ENCODE measurements at places on chromosomes 16 and 17.

GRCh38 chr17:76645481-76645880, 1.9 kb upstream of the ST6GALNAC1 start:
- no peak for DNase-seq

GRCh38 chr17:57444682-57445450, 188.5 kb downstream of the MSI2 start:
- no peak for DNase-seq

GRCh38 chr17:73027130-73027741, 65.3 kb downstream of the SLC39A11 start:
- peak; percentile 73 for DNase-seq

DNA sequence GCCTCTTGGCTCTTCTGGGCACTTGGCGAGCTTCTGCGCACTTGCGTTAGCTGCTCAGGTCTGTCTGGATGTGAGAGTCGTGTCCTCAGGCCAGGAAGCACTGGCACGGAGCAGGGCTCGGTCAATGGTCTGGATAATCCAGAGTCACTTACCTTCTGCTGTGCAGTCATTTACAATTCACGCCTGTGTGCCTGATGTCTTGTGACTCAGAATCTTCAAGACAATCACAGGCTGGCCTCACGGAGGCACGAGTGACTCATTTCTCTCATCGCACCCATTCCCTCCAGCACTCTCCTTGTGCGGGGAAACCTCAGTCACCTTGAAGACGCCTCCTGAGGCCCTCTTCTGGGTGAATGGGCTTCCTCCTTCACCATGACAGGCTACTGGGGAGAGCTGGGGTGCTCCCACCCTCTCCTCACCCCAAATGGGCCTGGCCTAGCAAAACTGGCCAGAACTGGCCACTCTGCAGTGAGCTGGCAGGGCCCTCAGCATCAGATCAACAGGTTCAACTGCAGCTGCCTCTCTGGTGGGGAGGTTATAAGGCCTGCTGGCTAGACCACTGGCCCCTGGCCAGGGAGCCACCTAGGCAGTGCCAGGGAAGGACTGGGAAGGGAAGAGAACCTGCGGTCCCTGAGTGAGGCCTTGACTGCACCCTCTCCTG, 1.9 kb upstream of the CAPN15 start:
- peak; percentile 91 for DNase-seq

GRCh38 chr17:39099663-39100286, 51.7 kb downstream of the PLXDC1 start:
- peak; percentile 70 for DNase-seq

- DNase-seq, result peak; percentile 21
Observed at GRCh38 chr16:27515874-27516353, 33.8 kb downstream of the GTF3C1 start.

DNA sequence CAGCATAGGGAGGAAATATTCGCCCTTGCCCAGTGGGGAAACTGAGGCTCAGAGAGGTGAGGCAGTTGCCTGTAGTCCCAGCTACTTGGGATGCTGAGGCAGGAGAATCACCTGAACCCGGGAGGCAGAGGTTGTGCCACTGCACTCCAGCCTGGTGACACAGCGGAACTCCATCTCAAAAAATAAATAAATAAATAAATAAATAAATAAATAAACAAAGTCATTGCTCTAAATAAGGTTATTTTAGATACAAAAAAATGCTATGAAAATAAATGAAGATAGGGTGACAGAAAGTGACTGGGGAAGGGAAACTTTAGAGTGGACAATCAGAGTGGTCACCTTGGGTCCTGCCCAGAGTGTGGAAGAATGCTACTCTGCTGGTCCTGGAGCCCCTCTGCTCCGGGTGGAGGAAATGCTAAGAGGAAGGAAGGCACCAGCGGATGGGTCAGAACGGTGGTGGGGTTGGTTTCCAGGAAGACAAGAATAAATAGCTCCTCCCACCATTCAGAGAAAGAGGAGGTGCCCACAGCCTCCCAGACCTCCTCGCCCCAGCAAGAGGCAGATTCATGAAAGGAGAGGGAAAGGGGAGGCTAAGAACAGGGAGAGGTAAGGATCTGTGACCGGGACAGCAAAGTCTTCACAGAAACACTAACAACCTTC, 17.6 kb downstream of the TRPV3 start:
- no peak for DNase-seq

DNA sequence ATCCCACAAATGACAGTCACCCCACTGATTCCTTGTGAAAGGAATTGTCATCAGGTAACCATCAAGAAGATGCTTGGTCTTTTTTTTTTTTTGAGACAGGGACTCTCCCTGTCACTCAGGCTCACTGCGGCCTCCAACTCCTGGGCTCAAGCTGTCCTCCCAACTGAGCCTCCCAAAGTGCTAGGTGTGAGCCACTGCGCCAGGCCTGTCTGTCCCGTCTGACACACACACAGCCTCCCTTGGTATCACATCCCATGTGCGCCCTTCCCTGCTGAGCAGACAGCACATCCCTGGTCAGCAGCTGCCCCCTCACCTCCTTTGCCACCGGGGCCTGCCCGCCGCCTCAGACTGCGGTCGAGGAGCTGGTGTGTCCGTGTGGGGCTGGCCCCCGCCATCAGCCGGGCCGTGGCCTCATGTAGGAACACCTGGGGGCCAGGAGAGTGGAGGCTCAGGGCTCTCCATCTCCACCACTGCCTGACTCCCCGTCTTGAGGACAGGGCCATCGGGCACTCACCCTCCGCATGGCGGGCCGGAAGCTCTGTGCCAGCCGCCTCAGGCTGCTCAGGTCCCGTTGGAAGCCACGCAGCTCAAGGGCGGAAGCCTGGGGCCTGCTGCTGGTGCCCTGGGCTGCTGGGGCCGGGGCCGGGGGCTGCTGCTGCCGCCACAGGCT, 23.6 kb downstream of the SREBF1 start:
- DNase-seq, result no peak

DNA sequence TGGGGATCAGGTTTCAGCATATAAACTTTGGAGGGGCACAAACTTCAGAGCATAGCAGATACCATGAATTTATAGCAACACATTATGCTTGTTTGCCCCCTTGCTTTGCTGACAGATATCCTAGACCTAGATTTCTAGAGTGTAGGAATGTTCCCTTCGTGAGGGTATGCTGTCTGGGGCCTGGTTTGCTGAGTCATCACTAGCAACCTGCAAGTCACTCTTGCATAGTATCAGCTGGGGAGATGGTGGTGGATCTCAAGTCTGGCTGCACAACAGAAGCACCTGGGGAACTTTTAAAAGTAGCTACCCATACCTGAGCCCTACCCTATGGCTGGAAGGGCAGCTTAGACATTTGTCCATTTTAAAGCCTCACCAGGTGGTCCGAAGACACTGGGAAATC, 22.3 kb upstream of the HSBP1 start:
- no peak for DNase-seq

DNA sequence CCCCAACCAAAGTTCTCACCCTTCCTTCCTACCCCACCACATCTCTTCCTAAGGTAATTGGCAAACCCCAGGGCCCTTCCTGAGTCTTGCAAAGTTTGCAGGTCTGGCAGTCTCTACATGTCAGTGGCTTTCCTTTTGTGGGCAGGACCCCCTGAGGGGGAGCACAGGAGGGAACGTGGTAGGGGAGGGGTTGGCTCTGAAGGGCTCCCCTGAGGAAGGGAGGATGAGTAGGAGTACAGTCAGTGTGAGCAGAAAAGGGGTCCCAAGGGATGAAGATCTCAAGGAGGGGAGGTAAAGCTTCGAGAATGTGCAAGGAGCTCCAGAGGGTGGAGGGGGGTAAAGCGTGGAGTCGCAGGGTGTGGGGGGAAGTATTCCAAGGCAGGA, 206.9 kb downstream of the RAB11FIP4 start:
- peak; percentile 21 for DNase-seq

Measured in fibroblast of mammary gland (primary cell).